ENCODE measurements at places on chromosomes 6 and 20.

DNA sequence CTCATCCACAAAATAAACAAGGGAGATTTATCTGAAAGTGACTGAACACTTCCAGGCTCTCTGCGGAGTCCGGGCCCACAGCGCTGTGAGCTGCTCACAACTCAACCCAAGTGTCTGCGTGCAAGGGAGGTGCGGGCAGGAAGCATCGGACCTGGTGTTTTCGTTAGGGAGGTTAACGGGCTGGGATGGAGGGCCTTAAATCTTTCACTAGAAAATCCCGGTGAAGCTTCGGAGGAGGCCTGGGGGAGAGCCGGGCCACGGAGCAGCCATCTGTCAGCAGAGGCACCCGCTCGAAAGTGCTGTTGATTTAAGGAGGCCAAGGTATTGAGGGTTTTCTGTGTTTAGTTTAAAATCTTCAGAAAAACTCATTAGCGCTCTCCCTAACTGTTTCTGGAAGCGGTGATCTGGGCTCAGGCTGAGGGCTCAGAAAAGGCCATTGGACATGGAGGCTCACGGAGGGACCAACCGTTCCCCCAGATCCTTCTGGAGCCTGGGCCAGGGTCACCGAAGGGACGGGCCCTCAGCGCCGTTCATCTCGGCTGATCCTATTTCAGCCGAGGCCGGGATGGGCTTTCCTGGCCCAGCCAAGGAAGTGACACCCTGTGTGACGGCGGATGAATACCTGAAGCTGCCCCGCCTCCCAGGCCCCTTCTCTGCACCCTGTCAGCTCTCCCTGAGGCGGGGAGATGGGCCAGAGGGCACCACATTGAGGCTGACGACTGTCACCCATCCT, 20.7 kb downstream of the GATA5 start:
- DNase-seq = no peak

DNA sequence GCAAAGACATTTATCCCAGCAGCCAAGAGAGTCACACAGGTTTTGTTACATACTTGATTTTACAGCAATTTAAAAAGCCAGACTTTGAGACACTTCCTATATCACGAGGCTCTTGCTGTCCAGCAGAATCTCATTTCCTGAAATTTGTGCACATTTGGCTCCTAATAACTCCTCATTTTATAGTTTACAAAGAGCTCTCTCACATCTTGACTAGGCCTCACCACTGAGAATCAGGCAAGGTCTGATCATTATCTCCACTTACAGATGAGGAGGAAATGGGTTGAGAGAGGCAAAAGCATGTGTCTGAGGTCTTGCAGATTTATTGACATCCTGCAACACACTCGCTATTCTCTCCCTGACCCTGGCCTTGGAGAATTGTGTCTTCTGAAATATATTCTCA, 426.8 kb downstream of the MAFB start:
- no peak for DNase-seq

- no peak for DNase-seq
Measured at GRCh38 chr6:5068153-5068751, 16.9 kb upstream of the PPP1R3G start.

- no peak for DNase-seq
Measured at GRCh38 chr6:113276601-113277000, 580.5 kb upstream of the MARCKS start.

DNA sequence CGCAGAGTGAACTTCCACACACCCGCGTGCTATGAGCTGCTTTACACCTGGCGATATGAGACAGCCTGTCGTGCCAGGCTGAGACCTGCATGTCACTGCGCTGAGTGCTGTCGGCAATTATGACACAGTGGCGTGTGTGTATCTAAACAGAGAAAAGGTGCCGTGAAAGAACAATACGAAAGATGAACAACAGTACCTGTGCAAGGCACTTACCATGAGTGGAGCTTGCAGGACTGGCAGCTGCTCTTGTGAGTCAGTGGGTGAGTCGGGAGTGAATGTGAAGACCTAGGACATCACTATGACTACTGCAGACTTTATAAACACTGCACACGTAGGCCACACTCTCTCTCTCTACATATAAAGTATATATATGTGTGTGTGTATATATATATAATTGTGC, 68.5 kb upstream of the DUSP22 start:
- no peak for DNase-seq

DNA sequence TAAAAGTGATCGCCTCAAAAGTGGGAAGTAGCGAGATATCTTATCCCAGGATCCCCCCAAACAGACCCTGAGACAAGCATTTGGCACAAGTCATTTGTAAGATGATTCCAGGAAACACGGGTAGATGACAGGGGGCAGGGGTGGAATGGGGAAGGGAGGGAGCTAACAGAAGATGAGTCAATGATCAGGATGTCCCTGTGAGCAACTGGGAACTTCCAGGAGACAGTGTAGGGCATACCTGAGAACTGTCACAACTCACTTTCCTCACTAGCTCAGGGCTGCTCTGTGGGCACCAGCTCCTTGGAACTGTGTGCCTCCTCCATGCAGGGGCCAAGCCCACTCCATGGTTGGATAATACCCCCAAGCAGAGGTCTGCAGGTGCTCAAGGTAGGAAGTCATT, 38.5 kb upstream of the VSX1 start:
- DNase-seq = no peak

- no peak for DNase-seq
Measured at GRCh38 chr6:144581812-144582537, 296.8 kb downstream of the UTRN start.

DNA sequence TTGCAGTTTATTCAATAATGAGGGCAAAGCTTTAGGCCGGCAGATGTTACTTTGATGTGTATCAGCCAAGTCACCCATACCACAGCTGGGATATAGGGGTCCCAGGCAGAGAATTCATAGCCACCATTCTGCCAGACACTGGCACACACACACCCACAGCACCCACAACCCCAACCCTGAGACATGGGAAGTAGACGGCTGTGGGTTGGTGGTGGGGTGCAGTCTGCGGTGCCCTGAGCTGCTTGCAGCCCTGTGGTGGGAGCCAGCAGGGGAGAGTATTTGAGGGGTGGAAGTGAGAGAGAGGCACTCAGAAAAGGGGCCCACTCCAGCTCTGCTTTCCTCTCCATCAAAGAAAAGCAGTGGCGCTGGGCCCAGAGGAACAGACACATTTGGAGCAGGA, 125.3 kb downstream of the FOXO3 start:
- no peak for DNase-seq

- DNase-seq = no peak
Measured at GRCh38 chr20:22797103-22797502, 212.7 kb upstream of the FOXA2 start.

GRCh38 chr6:37965964-37966676, 146.6 kb downstream of the ZFAND3 start:
- no peak for DNase-seq

- no peak for DNase-seq
Measured at GRCh38 chr6:3231247-3232016, 4.0 kb upstream of the TUBB2B start.

GRCh38 chr6:2744209-2744771, 6.4 kb downstream of the MYLK4 start:
- DNase-seq = no peak

GRCh38 chr20:36070451-36070850, 84.1 kb upstream of the EPB41L1 start:
- DNase-seq = no peak

DNA sequence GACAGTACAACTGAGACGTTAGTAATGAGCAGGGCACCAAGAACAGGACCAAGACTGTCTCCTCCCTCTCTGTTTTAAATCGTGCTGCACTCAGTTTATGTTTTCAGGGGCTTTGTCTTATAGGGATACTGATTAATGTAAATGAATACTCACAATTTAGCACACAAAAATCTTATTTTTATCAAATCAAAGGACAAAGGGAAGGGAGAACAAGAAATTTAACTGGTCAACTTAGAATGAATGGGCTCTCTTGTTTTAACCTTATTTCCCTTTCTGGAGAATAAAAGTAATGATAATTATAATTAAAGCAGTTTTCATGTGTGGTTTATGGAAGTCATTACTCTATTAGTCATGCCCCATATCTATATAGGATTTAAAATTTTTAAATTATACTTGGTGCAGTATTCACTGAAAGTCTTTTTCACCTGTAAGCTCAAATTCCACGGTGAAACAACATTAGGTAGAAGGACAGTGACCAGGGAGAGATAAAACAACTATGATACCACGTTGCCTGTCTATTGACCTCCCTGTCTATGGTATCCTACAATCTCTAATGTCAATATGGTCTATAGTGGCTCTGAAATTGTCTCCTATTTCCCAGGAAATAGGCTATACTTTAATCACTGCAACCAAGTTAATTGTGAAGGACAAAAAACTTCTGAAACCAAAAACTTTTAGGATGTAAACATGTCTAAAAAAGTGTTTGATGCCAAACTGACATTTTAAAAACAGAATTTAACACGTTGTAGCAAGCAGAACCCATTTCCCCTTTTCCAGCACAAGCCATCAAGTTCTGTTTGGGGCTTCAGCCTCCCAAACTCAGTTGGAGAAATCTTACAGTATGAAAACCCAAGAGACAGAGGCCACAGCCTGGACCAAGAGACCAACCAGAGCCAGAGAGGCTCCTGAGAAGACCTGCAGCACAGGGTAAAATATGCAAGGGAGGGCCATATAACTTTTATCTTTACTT, 15.0 kb downstream of the ELOVL5 start:
- DNase-seq = no peak

GRCh38 chr6:163922562-163922961, 508.0 kb downstream of the QKI start:
- no peak for DNase-seq

DNA sequence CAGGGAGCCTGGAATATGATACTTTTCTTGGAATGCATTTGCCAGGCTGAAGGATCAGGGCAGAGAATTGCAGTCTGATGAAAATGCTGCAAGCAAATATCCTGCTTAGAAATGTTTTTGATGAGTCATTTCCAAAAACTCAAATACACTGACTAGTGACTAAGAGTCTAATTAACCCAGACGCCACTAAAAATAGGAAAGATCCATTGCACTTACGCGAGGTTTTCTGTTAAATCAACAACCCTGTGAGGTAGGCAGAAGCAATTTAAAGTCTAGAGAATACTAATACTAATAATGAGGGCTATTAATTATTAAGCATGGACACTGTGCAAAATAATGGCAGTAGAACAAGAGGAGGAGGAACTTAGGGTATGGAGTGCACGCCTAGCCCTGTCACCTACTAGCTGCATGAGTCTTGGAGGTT, 130.1 kb upstream of the DOK5 start:
- DNase-seq = no peak

DNA sequence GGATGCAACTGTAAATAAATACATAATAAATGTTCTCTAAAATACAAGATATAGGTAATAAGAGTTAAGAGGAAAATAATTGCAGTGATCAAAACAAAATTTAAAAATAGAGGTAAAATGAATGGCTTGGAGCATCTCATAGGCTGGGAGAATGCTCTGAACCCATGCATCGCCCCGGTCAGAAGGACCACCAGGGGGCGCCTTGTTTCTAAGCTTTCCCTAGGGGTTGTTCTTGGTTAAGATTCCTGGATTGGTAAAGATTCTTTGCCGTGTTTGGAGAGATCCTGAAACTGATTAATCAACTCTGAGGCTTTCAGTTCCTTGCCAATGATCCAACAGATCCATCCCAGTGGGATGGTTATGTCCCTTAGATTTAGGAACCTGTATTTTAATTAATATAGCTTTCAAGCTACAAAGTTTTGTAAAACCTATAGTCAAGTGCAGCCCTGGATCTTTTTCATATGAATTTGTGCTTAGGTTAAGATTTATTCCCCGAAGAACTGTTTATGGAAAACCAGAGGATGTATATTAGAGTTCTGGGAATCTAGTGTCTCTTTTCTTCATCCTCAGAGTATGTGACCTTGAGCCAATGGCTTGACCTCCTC, 45.3 kb upstream of the PRELID3B start:
- DNase-seq = peak; percentile 71

- no peak for DNase-seq
Measured at GRCh38 chr6:163806755-163807499, 392.4 kb downstream of the QKI start.

DNA sequence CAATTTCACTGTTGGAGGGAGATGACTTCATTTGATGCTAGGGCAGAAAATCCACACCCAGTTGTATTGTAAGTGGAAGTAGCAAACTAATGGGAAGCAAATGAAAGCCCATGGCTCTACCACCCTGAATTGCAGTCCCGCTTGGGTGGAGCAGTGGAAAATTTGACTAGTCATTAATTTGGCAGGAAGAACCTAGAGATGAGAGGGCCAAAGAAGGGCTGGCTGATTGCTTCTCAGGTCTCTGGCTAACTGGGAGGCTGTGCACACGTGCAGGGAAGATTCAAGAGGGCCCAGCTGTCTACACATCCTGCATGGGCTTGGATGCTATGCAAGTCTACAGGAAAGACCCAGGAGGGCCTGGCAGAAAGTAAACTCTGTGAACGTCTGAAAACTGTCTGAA, 466.2 kb downstream of the TFAP2A start:
- no peak for DNase-seq

- DNase-seq = no peak
Measured at GRCh38 chr20:32444474-32445220, 86.5 kb downstream of the ASXL1 start.

GRCh38 chr6:147861696-147862095, 353.2 kb downstream of the SAMD5 start:
- DNase-seq = no peak

DNA sequence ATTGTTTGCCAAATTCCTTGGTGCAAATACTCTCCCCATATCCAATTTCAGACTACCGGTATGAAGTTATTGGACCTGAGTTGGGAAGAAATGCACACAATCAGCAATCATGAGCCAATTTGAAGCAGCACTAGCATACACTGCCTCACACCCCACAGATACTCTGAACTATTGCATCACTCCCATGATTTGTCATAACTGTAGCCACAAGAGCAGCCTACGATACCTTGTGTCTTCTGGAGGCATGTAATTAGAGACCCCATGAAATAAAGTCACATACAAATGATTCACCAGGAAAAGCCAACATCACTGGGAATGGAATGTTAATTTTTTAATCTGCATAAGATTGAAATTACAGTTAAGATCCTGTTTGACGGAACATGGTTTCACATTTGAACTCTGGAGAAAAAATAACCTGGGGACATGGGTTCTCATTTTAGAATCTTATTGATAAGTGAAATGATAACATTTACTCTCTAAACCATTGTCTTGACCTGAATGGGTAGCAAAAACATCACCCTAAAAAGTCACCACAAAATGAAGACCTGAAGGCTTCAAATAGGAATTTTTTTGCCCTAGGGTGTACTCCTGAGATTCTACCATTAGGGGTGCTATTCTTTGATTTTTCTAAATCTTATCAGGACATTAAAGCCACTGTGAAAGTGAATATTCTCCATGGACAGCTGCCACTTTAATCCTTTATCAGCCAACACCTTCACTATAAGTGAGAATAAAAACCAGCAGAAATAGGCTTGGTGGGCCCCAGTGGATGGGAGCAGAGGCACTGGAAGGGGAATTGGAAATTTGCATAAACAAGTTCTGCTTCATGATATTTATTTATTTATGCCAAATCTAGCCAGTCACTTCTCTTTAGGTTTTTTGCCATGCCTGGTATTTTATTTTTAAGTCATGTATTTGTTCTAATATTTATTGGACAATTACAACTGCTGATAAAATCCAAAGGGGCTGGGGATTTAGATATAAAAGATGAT, 34.5 kb upstream of the HBS1L start:
- no peak for DNase-seq

GRCh38 chr20:40176098-40176841, 512.8 kb downstream of the MAFB start:
- DNase-seq = no peak

Data from activated T-helper 1 cell treated with anti-CD3 and anti-CD28 coated beads, Interleukin-2, amount 50 U/mL, for 16 hours (primary cell).